ENCODE measurements at places on chromosomes 12 and 14. TPM values are rescaled to one million over a fixed set of nuclear protein-coding genes. Genes with fewer than 3 reads are reported as not detected.

DNA sequence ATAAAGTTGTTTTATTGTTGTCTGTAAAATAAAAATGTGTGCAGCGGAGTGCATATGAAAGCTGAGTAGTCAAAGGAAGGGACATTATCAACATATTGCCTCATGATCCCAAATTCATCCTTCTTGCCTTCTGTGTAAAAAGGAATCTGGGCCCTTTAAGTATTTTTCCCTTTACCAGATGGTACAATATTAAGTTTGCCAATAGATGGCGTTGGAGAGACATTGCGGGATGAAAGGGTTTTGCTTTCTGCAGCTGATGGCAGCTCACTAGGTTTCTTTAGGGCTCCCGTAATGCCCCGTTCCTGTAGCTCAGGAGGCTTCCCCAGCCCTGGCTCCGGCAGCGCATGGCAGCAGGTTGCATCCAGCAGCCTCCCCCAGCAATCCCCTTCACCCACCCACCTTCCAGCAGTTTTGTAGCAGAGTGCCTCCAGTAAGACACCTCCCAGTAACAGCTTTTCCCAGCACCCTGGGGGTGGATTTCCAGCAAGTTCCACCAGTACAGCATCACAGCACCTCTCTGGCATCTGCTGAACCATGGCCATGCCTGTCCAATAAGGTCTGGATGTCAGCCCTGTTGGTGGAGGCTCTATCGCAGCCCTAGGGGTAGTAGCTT, 354.4 kb downstream of the MED13L start:
- H3K27me3 ChIP-seq = peaks cover 41% of the 10 kb centered on the region
- no peak overlapping the region for H3K27ac ChIP-seq
- H3K4me1 ChIP-seq = no peaks in the 10 kb centered on the region
- no peak for DNase-seq

GRCh38 chr12:42322567-42322966, 3.3 kb downstream of the ZCRB1 start:
- peaks cover 38% of the 10 kb centered on the region for H3K36me3 ChIP-seq
- no peak overlapping the region for H3K27ac ChIP-seq
- peaks cover 19% of the 10 kb centered on the region for H3K4me1 ChIP-seq
- no peaks in the 10 kb centered on the region for H3K27me3 ChIP-seq
- DNase-seq = no peak
- no peak overlapping the region for H3K4me3 ChIP-seq

GRCh38 chr12:107372229-107372658, 278.9 kb upstream of the CRY1 start:
- H3K4me3 ChIP-seq = no peak overlapping the region
- no peak overlapping the region for H3K27ac ChIP-seq
- no peaks in the 10 kb centered on the region for H3K4me1 ChIP-seq
- H3K36me3 ChIP-seq = no peaks in the 10 kb centered on the region

DNA sequence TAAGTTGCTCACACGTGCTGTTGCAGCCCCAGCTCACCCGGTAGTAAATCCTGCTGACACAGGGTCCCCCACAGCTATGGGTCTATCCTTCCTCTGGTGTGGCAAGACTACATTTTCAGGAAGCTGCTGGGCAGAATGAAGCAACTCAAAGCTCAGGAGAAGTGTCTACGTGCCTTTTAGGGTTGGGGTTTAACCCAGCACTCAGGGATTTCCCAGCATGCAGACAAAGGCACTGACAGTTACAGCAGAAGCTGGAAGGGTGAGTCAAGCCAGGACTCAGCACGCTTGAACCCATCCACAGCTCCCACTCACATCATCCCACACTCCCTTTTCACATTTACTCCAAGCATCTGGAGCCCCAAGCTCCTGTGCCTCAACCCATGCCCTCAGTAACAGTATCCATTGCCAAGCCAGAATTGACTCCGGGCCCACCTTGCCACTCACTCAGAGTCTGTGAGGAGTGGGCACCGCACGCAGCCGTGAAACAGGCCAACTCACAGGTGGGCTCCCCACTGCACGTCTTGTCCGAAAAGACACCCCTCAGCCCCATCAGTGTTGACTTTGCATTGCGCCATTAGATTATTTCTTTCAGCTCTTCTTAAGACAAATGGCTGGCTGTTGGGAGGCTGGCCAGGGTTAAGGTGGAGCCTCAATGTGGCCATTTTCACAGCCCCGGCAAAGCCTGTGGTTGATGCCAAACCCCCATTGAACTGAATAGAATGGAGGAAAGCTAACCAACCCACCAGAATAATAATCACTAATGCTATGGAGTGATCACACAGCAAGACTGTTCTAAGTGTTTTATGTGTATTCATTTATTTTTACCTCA, 59.6 kb downstream of the ZFP36L1 start:
- no peak overlapping the region for H3K4me3 ChIP-seq
- peaks cover 48% of the 10 kb centered on the region for H3K4me1 ChIP-seq
- no peaks in the 10 kb centered on the region for H3K27me3 ChIP-seq
- no peak overlapping the region for H3K27ac ChIP-seq
- no peaks in the 10 kb centered on the region for H3K36me3 ChIP-seq
- no peak for DNase-seq

DNA sequence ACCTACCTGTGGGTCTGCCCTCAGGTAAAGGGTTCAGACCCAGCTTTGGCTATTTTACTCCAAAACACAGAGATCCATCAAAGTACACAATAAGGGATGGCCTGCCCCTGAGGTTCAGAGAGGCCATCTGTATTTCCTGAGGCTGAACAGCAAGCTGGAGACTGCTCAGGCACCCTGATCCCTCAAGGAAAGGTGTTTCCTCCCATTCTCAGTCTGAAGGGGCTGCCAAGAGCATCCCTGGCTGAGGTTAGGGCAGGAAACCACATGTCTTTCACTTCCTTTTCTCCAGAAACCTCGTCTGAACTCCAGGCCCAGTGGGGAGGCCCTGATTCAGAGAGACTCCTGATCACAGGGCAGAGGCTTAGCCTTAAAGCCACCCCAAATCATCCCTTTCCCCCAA, 1.5 kb downstream of the RILPL1 start:
- DNase-seq = no peak
- H3K27me3 ChIP-seq = no peaks in the 10 kb centered on the region

DNA sequence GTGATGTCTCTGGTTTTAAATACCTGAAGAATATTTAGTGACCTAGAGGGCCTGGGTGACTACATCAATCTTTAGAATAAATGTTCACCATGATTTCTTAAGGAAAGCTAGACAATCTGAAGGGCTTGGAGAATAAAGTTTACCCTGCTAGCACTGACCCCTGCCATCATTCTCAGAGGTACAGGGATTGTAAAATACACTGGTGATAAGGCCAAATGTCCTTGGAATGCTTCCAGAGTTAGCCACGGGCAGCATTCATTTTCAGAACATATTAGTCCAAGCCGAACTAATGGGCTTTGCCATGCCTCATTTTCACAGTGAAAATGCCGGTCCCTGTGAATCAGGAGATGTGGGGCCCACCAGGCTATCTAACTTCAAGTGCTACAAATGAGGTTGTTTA, 1381.7 kb upstream of the SEL1L start:
- no peak overlapping the region for H3K4me3 ChIP-seq
- no peak for DNase-seq
- H3K36me3 ChIP-seq = no peaks in the 10 kb centered on the region
- H3K27me3 ChIP-seq = no peaks in the 10 kb centered on the region
- H3K27ac ChIP-seq = no peak overlapping the region
- no peaks in the 10 kb centered on the region for H3K4me1 ChIP-seq

- H3K4me1 ChIP-seq = peaks cover 18% of the 10 kb centered on the region
- peaks cover 18% of the 10 kb centered on the region for H3K27me3 ChIP-seq
- H3K4me3 ChIP-seq = no peak overlapping the region
- no peak for DNase-seq
- H3K36me3 ChIP-seq = no peaks in the 10 kb centered on the region
- no peak overlapping the region for H3K27ac ChIP-seq
Measured at GRCh38 chr12:47942614-47943225, 20.7 kb upstream of the TMEM106C start.

DNA sequence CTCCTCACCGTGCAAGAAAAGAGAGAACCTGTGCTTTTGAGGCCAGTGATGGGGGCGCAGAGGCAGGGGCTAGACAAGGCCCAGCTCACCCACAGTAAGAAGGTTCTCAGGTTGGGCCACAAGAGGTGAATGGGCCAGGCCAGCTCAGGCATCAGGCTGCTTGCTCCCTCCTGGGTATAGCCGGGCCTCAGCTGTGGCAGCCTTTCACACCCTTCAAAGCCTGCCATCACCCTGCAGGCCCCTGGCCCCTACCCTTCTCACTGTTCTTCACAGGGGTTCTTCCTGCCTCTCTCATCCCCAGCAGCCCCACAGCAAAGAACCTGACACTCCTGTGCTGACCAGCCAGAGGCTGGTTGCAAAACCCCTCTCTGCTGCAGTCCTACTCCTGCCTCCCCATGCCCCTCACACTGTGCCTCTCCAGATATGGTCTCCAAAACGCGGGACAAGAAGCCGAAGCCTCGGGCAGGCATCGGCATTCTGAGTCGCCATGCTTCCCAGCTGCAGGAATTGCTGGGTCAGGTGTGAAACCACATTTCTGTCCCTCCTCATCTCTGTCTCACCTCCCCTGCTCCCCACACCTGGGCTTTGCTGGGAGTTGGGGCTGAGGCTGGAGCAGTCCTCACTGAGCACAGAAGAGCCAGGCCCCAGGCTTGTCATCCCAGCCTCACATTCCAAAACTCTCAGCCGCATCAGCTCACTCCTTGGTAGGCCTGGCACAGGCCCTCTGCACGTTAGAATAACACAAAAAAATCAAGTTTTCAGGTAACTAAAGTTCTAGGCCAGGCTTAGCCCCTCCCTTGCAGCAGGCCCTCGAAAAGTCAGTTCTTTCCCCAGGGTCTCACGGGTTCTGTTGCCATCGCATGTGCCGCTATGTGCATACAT, 6.9 kb upstream of the FAIM2 start:
- H3K27me3 ChIP-seq = no peaks in the 10 kb centered on the region
- H3K36me3 ChIP-seq = no peaks in the 10 kb centered on the region
- H3K4me1 ChIP-seq = peaks cover 6% of the 10 kb centered on the region
- no peak overlapping the region for H3K4me3 ChIP-seq

- H3K27ac ChIP-seq = no peak overlapping the region
- H3K27me3 ChIP-seq = no peaks in the 10 kb centered on the region
- no peak for DNase-seq
- H3K36me3 ChIP-seq = no peaks in the 10 kb centered on the region
Measured at GRCh38 chr12:42828836-42829235, 239.3 kb upstream of the PRICKLE1 start.

DNA sequence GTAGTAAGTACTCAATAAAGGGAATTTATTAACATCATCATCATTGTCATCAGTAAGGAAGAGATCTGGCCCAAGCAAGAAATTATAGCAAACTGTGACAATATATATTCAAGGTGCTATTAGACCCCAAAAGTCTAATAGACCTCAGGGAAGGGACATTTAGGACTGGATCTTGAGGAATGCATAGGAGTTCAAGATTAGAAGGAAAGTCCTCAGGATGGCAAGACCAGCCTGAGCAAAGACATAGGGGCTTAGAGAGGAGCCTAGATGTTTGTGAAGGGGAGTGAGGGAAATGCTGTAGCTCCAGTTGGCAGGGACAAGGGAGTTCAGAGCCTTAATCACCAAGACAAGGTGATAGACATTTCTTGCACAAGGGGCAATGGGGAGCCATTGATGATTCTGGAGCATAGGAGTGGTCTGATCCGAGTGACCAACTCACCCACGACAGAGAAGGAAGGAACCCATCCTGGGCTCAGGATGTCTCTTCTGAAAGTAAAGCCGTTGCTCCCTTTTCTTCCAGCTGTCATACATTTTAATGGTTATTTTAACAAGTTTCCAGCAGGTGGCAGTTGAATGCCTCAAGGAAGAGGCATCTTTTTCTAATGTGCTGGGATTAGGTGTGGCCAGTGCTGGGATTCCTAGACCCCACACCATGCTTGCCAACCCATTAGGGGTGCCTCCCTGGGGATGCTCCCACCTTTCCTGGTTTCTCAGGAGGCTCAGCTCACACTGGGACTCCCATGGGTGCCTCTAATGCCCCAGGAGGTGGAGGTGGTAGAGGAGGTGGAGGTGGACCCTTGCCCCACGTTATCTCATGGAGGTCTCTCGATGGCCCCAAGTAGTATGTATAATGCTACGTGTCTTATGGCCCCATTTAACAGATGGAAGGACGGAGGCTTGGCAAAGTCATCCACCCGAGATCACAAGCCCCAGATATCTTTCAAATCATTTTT, 37.8 kb downstream of the PHETA1 start:
- no peaks in the 10 kb centered on the region for H3K4me1 ChIP-seq
- no peaks in the 10 kb centered on the region for H3K36me3 ChIP-seq
- H3K27me3 ChIP-seq = peaks cover 4% of the 10 kb centered on the region
- H3K27ac ChIP-seq = no peak overlapping the region

GRCh38 chr14:32453857-32454810, 125.0 kb downstream of the AKAP6 start:
- H3K4me1 ChIP-seq = no peaks in the 10 kb centered on the region
- no peak overlapping the region for H3K4me3 ChIP-seq
- no peak for DNase-seq
- H3K27ac ChIP-seq = no peak overlapping the region
- no peaks in the 10 kb centered on the region for H3K36me3 ChIP-seq

Gene EFS
- 6.0 TPM for polyA plus RNA-seq

Gene INSM2
- polyA plus RNA-seq = not detected

Gene DICER1
- 4.9 TPM for polyA plus RNA-seq

Data from heart right ventricle (tissue), 16 donors.